ENCODE measurements at places on chromosomes 5 and 9.

- no peak for DNase-seq
Observed at GRCh38 chr9:69745716-69746437, 13.9 kb downstream of the PTAR1 start.

DNA sequence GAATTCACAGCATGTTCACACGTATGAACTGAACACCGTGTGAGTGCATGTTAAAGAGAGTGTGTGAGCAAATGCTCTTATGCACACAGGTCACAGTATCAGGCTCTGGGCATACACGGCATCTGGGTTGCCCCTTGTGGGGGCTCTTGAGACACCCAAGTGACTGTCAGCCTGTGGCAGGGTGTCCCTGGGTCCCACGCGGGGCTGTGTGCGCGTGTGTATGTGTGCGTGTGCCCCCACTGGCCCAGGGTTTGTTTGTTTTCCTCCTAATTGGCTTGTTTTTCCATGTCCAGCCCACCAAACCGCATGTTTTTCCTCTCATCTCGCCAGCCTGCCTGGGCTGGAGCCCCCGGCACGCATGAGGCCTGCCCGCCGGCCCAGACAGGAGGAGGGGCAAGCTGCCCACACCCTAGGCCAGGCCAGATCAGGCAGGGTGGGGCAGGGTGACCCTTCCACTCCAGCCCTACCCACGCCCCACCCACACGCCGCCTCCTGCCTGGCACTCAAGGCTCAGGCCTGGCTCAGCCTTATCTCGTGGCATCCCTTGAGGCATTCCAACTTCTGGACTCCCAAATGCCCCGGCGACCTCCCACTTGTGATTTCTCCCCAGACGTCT, 28.8 kb downstream of the CNTFR start:
- DNase-seq = no peak

DNA sequence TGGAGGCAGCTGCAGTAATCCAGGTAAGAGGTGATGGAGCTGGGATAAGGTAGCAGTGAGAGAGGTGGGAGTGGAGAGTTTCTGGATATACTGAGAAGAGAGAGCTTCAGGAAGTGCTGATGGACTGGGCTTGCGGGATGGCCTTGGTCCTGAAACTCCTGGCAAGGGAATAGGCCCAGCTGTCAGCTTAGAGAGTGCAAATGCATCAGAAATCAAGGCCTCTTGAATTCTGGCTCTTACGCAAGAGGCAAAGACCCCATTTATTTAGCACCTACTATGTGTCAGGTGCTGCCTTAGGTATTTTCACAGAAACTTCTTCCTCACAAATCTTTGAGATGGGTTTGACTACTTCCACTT, 227.2 kb upstream of the MAP3K1 start:
- no peak for DNase-seq

- no peak for DNase-seq
Observed at GRCh38 chr5:16066810-16067209, 112.8 kb downstream of the MARCHF11 start.

GRCh38 chr5:180599981-180600553, 8.8 kb upstream of the SCGB3A1 start:
- no peak for DNase-seq

GRCh38 chr9:125989524-125990180, 242.5 kb downstream of the PBX3 start:
- DNase-seq = no peak

DNA sequence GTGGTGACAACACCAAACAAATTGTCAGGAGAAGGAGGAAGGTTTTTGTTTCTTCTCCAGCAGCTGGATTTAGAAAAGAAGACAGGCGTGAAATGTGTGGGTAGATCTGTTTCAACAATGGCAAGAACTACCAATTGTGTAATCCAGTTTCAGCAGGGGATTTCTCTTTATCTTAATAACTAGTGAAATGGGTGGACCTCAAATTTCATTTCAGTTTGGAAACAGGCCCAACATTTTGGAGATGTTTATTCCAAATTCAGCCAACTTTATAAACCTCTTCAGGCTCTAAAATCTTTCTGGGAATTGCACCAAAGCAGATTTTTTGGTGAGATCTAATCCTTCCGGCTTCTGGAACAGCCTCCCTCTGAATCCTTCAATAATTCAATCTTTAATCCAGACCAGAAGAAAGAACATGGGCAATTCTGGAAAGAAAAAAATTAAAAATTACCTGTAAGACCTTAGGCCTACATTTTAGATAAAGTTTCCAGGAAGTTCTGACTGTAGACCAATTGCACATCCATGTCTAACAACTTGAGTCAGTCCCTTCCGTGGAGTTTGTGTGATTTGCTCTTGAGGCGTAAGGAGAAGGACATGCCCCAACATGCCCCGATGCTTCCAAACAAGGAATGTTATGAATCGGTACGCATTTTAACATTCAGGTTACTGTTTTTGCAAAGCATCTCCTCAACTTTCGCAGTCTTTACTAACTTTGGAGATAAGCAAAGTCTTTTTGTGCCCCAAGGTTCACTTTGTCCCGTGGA, 423.6 kb downstream of the IRX1 start:
- no peak for DNase-seq

- DNase-seq = no peak
Observed at GRCh38 chr5:133967698-133968203, 674 bp downstream of the C5orf15 start.

DNA sequence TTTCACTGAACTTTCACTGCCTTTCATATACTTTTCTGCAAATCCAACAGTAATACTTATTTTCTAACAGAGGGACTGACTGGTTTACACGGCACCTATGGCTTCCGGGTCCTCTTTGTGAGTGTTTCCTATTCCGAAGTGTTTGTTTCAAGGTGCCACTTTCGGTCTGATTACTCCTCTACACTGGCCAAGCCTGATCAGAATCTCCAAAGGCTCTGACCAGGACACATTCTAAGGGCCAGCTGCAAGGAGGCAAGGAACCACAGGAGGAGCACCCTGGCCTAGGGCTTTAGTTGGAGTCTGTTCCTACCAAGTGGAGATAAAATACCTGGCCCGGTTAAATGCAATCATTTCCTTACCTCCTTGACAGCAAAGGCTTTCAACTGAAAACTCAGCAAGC, 132.1 kb downstream of the GLIS3 start:
- DNase-seq = no peak

- no peak for DNase-seq
Observed at GRCh38 chr5:9118852-9119251, 427.0 kb downstream of the SEMA5A start.

- DNase-seq = no peak
Observed at GRCh38 chr5:4987431-4987830, 152.7 kb upstream of the ADAMTS16 start.

DNA sequence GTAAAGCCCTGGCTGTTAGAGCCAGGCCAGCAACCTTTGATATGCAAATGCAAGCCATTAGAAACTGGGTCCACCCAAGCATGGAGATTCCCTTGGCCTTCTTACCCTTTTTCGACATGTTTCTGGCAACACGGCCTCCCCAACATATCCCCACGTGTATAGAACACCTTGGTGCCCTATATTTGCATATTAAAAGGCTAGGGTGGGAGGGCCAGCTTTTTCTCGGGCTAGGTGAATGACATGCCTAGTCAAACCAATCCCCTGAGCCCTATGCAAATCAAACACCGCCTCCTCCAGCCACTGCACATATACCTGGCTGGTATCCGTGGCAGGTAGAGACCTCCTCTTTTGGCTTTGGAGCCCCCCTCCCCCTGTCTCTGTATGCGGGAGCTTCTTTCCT, 55.6 kb upstream of the ZFR start:
- no peak for DNase-seq

GRCh38 chr9:8356406-8356805, 556.8 kb upstream of the DMAC1 start:
- DNase-seq = no peak

Data from GM12864 (cell line).